Stimulated activated CD4-positive, alpha-beta T cell treated with anti-CD3 and anti-CD28 coated beads, Interleukin-1b, Interleukin-23, amount 100 ng/mL, for 24 hours (primary cell): ENCODE measurements at places on chromosomes 6 and 20.

DNA sequence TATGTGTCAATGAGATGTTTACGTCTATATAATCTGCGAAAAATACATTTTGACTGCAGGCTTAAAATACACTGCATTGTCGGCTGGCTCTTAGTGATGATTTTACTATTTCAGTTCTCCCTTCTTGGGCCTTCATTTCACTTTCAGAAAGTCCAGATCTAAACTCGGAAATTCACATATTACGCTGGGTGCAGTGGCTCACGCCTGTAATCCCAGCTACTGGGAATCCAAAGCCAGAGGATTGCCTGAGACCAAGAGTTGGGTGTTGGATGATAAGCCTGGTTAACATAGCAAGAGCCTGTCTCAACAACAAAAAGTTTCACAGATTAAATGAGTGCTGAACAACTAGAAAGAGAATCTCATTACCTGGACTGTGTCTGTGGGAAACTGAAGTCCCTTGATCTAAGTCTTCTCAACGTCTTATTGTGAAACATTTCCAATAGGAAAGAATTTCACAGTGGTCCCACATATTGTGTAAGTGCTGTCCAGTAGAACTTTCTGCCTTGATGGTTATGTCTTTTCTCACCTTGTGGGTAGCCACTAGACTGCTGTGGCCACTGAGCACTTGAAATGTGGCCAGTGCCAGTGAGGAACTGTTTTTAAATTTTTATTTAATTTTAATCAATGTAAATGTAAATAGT is 1.9 kb downstream of the GINM1 start:
- no peak for DNase-seq

GRCh38 chr20:38245753-38246152 is 14.8 kb downstream of the KIAA1755 start:
- DNase-seq: no peak

DNA sequence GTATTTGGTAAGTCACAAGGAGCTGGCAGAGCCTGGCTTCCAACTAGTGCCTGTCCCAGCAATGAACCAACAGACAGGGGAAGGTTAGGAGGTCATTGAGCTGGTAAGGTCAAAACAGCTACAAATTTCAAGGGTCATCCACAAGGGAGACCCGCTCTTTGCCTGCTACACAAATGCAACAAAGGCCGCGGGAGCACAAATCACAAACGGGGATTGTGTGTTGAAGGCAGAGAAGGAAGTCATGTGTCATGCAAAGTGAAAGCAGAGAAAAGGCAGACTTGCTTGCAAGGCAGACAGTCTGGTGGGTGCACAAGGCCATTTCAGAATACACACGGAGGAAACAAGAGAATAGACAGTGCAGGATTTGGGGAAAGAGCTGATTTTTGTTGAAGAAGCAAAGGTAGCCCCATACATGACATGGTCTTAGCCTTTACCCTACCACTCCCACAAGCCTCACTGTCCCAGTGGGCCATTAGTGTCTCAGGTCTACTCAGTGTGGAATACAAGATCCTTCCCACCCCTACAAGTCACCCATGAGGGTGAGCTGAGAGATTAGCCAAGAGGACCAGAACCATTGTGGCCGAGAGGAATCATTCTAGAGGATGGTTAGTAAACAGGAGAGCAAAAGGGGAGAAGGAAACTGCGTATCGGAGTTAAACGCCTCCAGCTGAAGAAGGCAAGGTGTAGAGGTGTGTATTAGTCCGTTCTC is 18.1 kb upstream of the SAMHD1 start:
- DNase-seq: no peak

- no peak for DNase-seq
These were observed 458.7 kb upstream of the RUNX2 start for GRCh38 chr6:44869321-44869897.
